Stimulated activated CD4-positive, alpha-beta T cell treated with anti-CD3 and anti-CD28 coated beads, Interleukin-1b, Interleukin-23, amount 100 ng/mL, for 24 hours (primary cell): ENCODE measurements at places on chromosomes 6 and 20.

DNA sequence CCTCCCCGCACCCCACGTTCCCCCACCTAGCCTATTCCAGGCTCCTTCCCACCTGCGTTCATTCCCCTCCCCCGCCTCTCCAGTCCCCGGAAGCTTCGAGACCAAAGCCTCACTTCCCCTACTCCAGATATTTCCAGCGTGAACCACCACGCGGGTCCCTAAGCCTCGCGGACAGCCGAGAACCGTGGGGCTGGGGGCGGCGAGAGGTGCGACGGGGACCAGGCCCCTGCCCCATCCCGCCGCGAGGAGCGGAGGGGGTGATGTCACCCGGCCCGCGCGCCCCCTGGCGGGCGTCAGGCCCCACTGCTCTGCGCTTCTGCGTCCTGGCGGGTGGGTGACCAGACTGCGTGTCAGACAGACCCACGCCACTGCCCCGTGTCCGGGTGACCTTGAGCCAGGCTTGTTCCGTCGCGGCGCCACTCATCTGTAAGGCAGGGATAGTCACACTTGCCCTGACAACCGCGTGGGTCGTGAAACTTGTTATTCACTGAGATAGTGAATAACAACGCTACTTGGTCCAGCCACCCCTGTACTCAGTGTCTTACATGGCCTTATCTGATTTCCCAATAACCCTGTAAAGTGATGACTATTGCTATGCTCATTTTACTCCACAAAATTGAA lies 9.0 kb upstream of the HSP90AB1 start:
- no peak for DNase-seq

- DNase-seq, result no peak
These were observed 14.8 kb downstream of the ADGRF1 start for GRCh38 chr6:47027315-47027714.

GRCh38 chr6:102902471-102902870 lies 1509.0 kb downstream of the GRIK2 start:
- DNase-seq, result no peak

- no peak for DNase-seq
These were observed 4.3 kb upstream of the ADGB start for GRCh38 chr6:146594495-146594894.

DNA sequence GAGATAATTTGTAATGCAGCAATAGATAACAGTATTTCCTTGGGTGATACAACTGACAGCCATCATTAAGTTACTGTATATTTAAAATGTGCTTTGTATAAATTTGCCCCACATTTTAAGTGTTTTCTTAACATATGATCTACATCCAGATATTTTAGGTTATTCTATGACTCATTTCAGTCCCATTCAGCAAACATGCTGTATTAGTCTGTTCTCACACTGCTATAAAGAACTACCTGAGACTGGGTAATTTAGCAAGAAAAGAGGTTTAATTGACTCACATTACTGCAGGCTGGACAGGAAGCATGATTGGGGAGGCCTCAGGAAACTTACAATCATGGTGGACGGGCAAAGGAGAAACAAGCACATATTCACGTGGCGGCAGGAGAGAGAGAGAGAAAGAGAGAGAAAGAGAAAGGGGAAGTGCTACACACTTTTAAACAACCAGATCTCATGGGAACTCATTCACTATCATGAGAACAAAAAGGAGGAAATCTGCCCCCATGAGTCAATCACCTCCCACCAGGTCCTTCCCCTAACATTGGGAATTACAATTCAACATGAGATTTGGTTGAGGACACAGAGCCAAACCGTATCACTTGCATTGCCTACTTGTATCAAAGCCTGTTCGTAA lies 9.6 kb upstream of the CHD6 start:
- no peak for DNase-seq

DNA sequence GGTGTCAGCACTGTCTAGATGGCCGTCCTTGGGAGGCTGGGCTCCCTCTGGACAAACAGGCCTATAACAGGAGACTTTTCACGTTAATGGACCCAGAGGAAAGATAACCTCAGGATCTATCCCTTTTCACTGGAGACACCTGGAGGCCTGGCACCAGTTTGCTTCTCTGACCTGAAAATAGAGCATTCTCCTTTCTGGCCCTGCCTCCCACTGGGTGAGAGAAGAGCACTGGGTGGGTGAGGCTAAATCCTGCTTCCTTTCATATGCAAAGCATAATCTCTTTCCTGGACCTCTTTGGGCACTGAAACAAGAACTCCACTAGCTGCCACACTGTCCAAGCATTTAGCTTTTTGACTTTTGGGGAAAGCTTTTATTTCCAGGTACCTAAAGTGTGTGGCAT lies 78.3 kb downstream of the FOXO3 start:
- no peak for DNase-seq

GRCh38 chr20:56222201-56222600 lies 26.3 kb upstream of the MC3R start:
- DNase-seq, result no peak

- no peak for DNase-seq
These were observed 48.1 kb upstream of the GCLC start for GRCh38 chr6:53593001-53593488.

GRCh38 chr20:51574248-51575033 lies 31.9 kb upstream of the NFATC2 start:
- no peak for DNase-seq

DNA sequence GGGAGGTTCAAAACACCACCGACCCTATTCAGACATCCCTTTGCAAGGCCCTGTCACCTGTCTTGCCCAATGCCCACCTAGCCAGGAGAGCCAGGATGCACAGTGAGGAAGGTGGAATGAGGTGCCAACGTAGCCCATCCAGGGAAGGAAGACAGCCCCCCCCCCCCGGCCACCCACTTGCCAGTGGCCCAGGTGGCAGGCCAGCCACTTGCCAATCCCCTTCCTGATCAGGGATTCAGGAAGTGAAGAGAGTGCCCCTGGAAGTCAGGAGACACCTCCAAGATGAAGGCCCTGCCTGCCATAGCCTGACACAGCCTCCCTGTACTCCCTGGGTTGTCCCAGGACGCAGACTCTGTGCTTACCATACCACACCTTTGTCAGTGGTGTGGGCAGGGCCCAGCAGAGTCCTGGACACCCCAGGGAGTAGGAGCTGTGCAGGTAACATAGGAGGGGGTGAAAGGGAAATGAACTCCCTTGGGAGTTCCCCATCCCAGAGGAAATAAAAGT lies 54.7 kb downstream of the MRPL14 start:
- no peak for DNase-seq

DNA sequence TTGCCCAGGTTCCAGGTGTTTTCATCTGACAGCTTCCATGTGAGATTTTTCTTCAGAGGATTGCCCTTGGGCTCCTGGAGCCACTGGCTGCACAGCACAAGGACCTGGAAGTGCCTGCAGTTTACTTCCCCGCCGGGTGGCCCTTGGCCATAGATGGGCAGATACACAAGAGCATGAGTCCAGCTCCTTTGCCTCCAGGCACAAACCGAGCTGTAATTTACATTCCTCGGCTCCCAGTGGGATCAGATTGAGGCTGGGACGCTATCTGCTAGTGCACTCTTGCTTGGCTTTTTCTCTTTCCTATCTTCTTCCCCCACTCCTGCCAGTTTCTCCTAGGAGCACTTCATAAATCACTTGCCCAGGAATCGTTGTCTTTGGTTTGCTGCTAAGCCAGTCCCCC lies 85.4 kb upstream of the RALY start:
- no peak for DNase-seq

DNA sequence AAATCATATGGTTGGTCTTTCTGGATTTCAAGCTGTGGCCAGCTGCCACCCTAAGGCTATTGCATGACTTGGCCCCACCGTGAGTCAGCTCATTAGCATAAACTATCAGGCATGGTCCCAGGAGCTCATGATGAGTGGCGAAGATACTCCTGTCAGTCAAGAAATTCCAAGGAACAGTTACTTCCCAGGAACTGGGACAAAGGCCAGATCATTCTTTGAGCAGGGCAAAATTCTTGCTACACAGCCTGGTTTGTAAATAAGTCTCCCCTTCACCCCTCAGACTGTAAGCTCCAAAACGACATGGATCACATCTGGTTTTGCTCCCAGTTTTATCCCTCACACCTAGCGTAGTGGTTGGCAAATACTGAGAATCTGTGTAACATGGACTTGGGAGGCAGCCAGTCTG lies 33.0 kb upstream of the KIAA1586 start:
- DNase-seq, result no peak

- no peak for DNase-seq
These were observed 136.3 kb downstream of the LRRC1 start for GRCh38 chr6:53931086-53931485.

DNA sequence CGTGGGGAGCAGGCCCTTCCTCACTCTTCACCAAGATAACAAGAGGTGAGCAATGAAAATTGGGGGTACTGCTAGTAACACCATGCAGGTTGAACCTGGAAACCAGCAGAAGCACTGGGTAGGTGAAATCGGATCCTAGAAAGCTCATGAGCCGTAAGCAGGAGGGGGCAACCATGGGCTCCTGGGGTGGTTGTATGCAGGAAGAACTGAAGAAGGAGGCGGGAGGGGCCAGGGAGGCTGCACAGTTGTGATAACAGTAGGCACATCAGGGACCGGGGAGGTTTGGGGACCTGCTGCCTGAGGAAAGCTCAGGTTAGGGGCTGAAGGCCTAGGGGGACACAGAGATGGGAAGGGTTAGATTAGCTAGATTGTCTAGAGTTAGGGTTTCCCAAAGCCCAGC lies 5.6 kb upstream of the LY6G5C start:
- no peak for DNase-seq

- no peak for DNase-seq
These were observed 92.9 kb upstream of the SYNDIG1 start for GRCh38 chr20:24376311-24377099.

GRCh38 chr6:166318649-166319600 lies 10.7 kb upstream of the PRR18 start:
- no peak for DNase-seq

- no peak for DNase-seq
These were observed 15.7 kb downstream of the PLAGL2 start for GRCh38 chr20:32191873-32192272.

DNA sequence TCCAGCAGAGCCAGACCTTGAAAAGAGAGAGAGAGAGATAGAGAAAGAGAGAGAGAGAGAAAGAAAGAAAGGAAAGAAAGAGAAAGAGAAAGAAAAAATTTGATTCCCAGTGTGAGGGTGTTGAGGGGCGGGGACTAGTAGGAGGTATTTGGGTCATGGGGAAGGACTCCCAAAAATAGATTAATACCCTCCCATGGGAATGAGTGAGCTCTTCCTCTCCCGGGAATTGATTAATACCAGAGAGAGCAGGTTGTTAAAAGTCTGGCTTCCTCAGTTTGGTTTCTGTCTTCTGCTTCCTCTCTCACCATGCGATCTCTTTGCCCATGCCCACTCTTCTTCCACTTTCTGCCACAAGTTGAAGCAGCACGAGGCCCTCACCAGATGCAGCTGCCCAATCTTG lies 28.8 kb upstream of the CFAP206 start:
- no peak for DNase-seq

GRCh38 chr6:142238881-142239280 lies 62.9 kb upstream of the ADGRG6 start:
- no peak for DNase-seq

- DNase-seq, result no peak
These were observed 1288.6 kb upstream of the GJE1 start for GRCh38 chr6:140844167-140844566.

DNA sequence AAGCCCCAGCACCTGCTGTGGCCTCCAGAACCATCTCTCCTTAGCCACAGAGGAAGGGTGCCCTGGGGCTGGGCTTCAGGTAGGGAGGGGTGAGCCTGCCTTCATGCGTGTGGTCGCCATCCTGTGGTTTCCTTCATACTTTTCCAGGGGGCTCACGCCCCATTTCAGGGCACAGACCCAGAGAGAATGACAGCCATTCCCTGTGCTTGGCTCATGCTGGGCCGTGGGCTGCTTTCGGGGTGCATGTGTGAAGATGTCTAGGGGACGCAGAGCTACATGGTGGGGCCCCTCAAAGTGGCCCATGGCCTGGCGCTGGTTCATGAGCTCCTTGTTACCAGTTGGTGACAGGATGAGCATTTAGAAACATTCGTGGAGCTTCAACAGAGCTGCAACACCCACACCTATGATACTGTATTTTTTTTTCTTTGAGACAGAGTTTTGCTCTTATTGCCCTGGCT lies 190.3 kb upstream of the SLC24A3 start:
- no peak for DNase-seq

GRCh38 chr20:21507400-21508229 lies 6.2 kb downstream of the NKX2-2 start:
- DNase-seq, result no peak

DNA sequence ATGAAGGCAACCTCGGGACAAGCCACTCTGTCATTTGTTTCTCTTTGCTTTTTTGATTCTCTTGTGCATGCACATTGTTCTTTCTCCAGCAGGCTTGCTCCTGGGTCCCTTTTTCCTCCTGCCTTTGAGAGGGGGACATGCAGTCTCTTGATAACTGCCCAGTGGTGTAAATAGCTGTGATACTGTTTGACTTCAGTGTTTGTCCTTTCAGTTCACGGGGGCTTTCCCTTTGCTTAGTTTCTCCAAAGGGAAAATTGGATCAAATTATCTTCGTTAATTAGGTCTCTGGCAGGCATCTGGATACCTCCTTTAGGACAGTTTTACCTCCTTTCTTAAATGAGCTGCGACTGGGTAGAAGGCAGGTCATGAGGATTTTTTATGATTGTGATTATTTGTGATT lies 41.5 kb downstream of the RALGAPB start:
- no peak for DNase-seq

DNA sequence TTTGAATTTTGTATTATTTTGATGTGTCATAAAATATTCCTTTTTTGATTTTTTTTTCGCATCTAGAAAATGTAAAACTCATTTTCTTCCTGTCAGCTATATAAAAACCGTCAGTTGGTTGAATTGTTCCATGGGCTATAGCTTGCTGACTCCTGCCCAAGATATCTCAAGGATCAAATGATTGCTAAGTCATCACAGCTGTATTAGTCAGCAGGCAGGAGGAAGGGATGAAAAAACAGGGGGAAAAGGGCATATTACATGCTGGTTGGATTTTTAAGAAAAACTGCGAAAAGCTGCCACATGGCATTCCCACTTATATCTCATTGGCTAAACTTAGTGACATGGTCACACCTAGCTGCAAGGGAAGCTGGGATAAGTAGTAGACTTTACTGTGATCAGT lies 569.9 kb downstream of the BCKDHB start:
- no peak for DNase-seq

DNA sequence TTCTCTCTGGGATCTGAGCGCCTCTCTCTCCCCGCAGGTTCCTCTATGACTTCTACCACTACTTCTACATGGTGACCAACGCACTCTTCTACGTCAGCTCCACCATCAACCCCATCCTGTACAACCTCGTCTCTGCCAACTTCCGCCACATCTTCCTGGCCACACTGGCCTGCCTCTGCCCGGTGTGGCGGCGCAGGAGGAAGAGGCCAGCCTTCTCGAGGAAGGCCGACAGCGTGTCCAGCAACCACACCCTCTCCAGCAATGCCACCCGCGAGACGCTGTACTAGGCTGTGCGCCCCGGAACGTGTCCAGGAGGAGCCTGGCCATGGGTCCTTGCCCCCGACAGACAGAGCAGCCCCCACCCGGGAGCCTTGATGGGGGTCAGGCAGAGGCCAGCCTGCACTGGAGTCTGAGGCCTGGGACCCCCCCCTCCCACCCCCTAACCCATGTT lies 36.3 kb upstream of the MRGBP start:
- DNase-seq, result no peak

GRCh38 chr6:143298071-143298470 lies 152.4 kb downstream of the ADAT2 start:
- DNase-seq, result no peak

GRCh38 chr20:9110916-9111432 lies 42.1 kb downstream of the PLCB4 start:
- DNase-seq, result no peak
